ENCODE measurements at places on chromosomes 4 and X.

GRCh38 chr4:153001626-153002025, 65.5 kb downstream of the FHDC1 start:
- DNase-seq: no peak

DNA sequence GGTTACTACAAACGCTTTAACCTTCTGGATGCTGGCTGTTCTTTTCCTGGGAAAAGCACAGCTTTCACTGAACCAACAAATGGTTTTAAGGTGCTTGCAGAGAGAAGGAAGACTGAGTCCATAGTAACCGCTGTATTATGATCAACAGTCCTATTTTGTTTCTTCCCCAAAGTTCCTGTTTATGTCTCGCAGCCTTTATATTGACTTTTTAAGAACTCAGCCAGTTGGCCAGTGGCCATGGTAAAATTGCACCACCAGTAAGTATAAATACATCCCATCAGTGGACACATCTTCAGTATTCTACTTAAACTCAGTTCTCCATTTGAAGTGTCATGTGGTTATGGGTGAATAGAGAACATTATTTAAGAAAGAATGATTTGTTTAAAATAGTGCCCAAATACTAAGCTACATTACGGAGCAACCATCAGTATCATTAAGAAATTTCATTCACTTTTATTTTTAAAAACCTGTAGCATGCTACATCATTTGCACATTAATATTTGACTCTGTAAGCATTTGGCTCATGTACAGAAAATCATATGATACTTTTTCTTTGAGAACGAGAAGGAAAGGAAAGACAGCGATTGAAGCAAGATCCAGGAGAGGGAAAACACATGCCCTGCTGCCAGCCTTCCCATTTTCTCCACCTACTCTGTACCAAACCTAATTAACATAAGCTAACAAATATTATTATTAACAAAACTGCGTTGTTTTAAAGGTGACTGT, 287.0 kb downstream of the ARHGAP24 start:
- DNase-seq: no peak

GRCh38 chrX:27679281-27679680, 89.1 kb downstream of the DCAF8L2 start:
- no peak for DNase-seq

- no peak for DNase-seq
Observed at GRCh38 chrX:23787745-23788118, 4.8 kb downstream of the SAT1 start.

GRCh38 chrX:21745756-21746155, 12.2 kb downstream of the SMPX start:
- DNase-seq: peak; percentile 61

GRCh38 chr4:83548151-83548905, 12.4 kb downstream of the GPAT3 start:
- no peak for DNase-seq

DNA sequence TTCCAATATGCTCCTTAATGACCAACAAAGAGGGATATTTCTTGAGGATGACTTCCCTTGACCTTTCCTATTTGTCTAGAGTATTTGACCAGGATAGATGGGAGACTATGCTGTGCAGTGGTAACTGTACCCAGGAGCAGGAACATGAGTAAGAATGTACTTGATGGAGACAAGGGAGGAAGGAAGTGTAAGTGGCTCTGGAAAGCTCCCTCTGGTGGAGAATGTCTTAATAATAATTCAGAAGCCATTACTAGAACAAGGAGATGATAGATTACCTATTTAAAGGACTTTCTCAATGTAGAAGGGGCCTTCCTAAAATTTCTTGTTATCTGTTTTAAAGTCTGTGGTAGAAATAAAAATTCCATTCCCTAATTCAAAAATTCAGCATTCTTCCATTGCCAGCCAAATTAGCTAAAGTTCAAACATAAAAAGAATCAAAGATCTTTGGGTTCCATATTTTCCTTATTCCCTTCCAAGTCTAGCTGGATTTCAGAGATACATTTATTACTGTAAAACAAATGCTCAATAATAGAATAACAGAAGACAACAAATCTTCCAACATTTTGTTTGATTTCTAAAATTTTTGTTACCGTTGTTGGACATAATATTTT, 83.8 kb downstream of the GRID2 start:
- DNase-seq: peak; percentile 14

GRCh38 chr4:105417624-105418023, 56.2 kb downstream of the PPA2 start:
- DNase-seq: no peak

GRCh38 chr4:168666531-168666930, 169.7 kb downstream of the PALLD start:
- no peak for DNase-seq

DNA sequence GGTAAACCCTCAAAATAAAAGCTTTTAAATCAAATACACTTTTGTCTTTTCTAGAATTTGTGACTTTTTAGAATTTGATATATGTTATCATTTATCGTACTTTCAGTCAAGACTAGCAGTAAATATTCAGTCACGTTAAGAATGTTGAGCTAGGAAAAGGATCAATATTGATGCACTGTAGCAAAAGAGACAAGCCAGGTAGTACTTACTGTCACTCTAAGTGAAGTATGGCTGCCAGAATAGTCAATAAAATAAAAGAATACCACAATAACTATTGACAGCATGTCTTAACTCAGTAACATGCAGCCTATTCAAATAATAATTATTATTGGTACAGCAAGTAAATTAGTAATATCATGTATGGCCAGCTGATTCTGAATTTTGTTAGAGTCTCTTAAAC, 43.6 kb upstream of the GPRIN3 start:
- DNase-seq: no peak

DNA sequence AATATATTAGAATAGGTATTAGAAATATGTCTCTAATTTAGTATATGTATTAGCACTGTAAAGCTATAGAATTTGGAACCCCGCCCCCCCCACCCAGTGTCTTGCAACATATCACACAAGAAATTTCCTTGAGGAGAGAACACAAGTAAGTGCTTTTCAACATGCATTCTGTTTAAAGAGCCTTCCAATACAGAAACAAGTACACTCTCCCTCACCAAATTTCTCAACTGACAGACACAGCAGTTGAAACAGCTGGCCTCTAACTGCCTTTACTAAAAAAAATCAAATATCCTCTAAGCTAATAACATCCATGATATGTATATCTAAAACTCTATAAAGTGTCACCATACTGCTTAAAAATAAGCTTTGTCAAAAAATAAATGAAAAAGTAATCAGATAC, 12.4 kb downstream of the CAMK2D start:
- no peak for DNase-seq

- no peak for DNase-seq
Observed at GRCh38 chr4:13452927-13453579, 31.1 kb downstream of the RAB28 start.

- DNase-seq: no peak
Observed at GRCh38 chrX:4043951-4044350, 330.5 kb upstream of the PRKX start.

- no peak for DNase-seq
Observed at GRCh38 chr4:52976523-52977230, 114.6 kb downstream of the RASL11B start.

DNA sequence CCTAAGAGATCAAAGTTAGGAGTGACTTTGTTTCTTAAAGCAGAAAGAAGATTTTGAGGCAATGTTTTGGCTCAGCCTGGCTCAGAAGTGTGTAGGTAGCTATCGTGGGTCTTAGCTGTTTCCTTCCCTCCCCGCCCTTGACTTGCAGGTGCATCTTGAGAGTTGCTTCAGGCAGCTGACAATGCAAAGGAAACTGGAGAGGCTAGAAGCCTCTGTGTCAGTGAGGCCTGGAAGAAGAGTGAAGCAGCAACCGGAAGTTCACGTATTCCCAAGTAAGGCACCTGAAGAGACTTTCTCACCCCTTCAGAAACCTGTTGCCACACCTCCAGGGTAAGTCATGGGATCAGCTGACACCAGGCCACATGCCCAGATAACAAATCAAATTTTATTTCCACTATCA, 10.6 kb upstream of the XKRX start:
- DNase-seq: no peak

- peak; percentile 39 for DNase-seq
Observed at GRCh38 chr4:128060121-128060698, 902 bp upstream of the LARP1B start.

- DNase-seq: no peak
Observed at GRCh38 chrX:107451731-107452130, 2.3 kb downstream of the FRMPD3 start.

- DNase-seq: no peak
Observed at GRCh38 chrX:70488856-70489255, 44.2 kb downstream of the DLG3 start.

- no peak for DNase-seq
Observed at GRCh38 chr4:22932326-22932725, 239.6 kb downstream of the GBA3 start.

DNA sequence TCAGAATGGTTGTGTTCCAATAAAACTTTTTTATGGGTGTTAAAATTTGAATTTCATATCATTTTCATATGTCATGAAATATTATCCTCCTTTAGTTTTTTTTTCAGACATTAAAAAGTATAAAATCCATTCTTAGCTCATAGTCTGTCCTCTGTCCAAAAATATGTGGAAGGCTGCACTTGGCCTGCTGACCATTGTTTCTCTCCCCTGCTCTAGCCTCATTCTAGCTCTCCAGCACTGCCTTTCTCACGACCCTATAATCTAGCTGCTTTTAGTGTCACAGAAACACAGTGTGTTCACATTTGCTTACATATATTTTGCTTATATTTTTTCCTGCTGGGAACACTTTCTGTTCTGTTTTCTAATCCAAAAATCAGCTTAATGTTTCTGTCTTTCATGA, 165.0 kb upstream of the ANK2 start:
- peak; percentile 5 for DNase-seq

DNA sequence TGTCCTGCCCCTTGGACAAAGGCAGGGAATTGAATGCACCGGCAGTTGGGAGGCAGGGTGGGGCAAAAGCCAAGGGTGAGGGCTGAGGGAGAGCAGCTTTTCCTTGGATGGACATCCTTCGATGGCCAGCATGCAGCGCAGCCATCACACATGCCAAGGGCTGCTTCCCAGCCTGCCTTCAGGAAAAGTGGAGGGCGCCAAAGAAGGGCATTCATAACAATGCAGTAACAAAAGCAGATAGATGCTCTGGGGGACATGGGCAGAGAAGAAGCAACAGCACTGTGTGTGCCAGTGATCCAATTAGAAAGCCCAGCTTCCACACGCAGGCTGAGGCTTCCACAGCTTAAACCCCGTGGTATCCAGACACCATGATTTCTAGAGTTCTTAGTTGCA, 71.5 kb downstream of the TSPAN5 start:
- DNase-seq: no peak

DNA sequence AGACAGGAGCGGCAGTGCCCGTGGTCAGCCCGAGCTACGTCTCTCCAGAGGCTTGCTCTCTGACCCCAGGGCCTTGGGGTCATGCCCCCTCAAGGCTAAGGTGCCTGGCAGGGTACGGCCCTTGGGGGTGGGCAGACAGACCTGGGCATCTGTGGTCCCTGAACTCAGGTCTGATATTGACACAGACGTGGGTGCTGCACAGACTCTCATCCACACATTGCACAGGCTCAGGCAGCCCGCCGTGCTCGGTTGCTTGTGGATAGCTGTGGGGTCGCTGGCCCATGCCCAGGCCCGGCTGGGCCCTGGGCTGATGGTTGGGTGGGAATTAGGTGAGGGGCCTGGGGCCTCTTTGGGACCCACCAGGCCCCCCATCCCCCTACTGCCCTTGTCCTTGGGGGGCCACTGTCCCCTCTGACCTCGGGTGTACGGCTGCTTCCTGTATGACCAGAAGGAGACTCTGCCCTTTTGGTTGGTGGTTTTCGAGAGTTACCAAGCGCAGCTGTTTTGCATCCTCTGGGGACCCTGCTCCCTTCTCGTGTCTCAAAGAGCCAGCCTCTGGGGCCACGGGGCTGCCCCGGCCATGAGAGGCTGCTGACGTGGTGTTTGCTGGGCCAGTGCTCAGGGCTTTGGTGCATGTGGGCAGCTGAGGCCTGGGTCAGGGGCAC, 10.1 kb downstream of the FGFRL1 start:
- peak; percentile 68 for DNase-seq

GRCh38 chrX:71604796-71605568, 13.3 kb downstream of the CXCR3 start:
- no peak for DNase-seq

GRCh38 chr4:10694828-10695209, 10.3 kb upstream of the CLNK start:
- peak; percentile 45 for DNase-seq

DNA sequence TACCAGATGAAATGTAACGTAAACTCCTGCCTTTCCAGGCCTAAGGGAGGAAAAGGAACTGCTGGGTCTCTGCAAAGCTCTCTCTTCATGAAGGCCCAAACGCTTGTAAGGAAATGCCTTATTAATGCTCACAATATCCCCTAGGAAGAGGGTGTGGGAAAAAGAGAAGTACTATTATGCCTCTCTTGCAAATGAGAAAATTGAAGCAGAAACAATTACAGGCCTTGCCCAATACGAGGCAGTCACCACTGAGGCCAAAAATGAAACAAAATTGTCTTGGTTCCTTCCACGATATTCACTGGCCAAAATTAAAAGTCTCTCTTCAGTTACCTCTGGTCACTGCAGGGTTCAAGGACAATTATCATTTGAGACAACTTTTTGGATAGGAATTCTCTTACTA, 3.2 kb downstream of the SCARB2 start:
- no peak for DNase-seq

GRCh38 chr4:76732246-76732645, 165.7 kb downstream of the SOWAHB start:
- DNase-seq: no peak

DNA sequence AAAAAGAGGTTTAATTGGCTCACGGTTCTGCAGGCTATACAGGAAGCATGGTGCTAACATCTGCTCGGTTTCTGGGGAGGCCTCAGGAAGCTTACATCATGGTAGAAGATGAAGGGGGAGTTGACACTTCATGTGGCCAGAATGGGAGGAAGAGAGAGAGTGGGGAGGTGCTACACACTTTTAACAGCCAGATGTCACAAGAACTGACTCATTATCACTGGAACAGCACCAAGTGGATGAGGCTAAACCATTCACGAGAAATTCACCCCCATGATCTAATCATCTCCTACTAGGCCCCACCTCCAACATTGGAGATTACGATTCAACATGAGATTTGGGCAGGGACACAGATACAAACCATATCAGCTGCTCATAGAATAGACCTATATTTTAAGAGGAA, 255.8 kb downstream of the OPHN1 start:
- DNase-seq: no peak
